CD4-positive, CD25-positive, alpha-beta regulatory T cell (primary cell): ENCODE measurements at places on chromosomes 3 and 15. TPM values are rescaled to one million over a fixed set of nuclear protein-coding genes. Genes with fewer than 3 reads are reported as not detected.
A peak's percentile ranks its signal among the peaks of the same experiment; 100 is the strongest.

The NR2E3 gene
- total RNA-seq = not detected

The CHRM5 gene
- total RNA-seq = not detected

The SLC35A5 gene
- total RNA-seq = 9.7 TPM

The RLBP1 gene
- not detected for total RNA-seq

The SLC2A2 gene
- total RNA-seq = not detected

DNA sequence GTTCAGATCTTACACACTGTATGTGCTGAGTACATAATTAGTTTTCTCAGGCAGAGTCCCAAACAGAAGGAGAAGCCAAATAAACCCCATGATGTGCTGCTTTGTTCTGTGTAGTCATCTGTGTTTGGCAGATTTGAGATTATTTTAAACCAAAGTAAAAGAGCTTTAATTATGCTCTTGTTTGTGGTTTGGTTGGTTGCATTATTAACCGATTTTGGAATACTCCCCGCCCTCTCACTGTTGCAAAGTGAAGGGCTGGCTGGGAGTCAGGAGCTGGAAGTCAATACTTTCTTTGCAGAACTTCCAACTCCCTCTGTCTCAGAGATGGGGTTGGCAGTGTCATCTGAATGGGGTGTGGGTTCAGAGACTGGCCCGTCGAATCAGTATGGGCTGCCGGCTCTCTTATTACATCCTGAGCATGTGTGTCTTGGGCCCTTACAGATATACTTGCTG, 34.4 kb downstream of the SLCO3A1 start:
- DNase-seq = no peak

GRCh38 chr3:164459521-164460151, 618.7 kb downstream of the SI start:
- no peak for DNase-seq

DNA sequence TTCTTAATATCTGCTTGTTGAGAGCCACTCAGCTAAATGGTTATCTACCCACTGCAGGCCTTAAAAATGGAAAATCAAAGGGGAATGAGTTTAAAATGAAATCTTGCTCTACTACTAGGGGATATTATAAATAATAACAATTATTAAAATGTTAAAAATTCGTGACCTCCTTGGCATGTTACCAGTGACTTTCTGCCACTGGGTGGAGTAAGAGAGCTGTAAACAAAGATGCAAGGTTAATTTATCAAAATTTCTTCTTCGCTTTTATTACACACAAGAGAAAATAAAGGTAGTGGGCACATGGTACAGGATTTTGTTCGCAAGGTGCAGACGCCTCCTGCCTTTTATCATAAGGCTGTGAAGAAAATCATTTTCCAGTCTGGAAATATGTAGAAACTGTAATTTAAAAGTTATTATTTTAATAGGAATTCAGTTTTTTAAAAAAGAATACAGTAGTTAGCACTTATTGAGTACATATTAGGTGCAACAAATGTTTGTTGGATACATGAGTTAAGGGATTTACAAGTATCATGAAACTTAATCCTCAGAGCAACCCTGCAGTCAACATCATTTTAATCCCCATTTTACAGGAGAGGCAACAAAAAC, 272.6 kb downstream of the SUCLG2 start:
- no peak for DNase-seq

GRCh38 chr3:73832426-73832825, 207.7 kb upstream of the PDZRN3 start:
- DNase-seq = no peak

- peak; percentile 70 for DNase-seq
These were observed 27.3 kb downstream of the CEP19 start for GRCh38 chr3:196684548-196685407.

DNA sequence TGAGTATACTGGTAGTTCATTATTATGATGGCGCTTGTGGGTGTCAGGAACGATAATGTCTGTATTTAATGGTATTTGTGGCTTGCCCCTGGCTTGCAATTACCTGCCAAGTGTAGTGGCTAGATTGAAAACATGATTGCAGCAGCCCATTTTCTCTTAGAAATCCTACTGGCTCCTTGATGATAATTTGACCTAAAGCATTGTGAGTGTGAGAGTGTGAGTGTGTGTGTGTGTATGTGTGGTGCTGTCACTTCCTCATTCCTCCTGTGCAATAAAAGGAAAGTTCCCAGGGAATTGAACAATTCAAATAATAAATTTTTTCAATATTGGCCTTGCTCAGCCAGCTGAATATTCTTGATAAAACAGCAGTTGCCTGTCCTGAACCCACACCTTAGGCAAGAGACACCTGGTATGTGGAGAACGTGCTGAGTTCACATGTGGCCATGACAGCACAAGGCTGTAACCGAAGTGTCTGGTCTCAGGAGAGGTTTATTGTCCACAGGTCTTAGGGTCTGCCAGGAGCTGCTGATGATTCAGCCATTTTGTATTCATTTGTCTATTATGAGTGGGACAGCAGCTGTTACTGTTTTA, 193.3 kb downstream of the CD47 start:
- DNase-seq = no peak

DNA sequence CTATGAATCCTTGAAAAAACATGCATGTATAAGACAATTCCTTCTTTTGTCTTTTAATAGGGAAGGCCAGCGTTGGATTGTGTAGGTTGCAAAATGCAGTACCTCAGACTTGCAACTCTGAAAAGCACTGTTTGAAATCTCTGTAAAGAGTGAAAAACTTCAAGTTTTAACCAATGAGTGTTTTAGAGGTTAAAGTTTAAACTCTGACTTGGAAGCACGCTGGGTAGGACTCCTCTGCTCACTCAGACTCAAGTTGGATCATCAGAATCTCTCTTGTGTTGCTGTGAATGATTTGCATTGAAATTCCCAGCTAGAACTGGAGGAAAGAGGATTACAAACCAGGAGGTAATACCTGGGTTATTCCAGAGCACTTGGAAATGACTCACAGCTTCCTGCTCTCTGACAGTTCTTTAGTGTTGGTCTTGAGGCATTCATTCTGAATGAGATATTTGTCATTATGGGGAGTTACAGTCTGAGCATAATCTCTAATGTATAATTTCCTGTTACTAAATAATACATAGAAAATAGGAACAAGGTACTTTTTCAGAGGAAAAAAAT, 49.1 kb downstream of the PLS1 start:
- no peak for DNase-seq

DNA sequence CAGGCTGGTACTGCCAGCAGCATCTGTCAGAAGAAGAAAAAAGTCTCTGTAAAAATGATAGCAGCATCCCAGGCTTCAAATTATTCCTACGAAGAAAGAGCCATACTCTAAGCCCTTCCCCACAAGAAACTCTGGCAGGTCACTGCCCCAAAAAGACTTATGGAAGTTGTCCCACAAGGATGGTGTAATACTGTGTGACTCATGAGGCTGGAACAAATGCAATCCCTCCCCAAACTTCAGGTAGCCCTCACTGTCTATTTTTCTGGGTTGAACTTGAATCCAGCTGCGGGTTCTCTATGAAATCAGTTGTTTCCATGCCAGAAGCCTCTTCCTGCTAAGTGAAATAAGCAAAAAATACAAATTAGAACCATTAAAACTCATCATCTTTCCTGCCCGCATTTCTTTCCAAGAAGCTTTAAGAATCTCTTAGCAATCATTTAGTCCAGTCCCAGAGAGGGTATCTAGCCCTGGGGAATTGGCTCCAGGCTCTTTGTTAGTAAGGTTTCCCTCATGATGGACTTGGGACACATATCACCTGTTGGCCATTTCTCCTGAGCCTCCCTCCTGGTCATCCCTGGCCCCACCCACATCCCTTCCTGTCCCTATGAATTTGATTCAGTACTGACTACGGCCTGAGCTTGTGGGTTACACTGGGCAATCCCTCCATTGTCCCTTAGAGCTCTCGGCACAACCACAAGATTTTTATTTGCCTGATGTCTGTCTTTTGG, 51.7 kb downstream of the FAM174B start:
- DNase-seq = no peak

- no peak for DNase-seq
These were observed 242.3 kb downstream of the LPP start for GRCh38 chr3:188396251-188396650.

- DNase-seq = no peak
These were observed 70.9 kb downstream of the TFG start for GRCh38 chr3:100780071-100780622.

DNA sequence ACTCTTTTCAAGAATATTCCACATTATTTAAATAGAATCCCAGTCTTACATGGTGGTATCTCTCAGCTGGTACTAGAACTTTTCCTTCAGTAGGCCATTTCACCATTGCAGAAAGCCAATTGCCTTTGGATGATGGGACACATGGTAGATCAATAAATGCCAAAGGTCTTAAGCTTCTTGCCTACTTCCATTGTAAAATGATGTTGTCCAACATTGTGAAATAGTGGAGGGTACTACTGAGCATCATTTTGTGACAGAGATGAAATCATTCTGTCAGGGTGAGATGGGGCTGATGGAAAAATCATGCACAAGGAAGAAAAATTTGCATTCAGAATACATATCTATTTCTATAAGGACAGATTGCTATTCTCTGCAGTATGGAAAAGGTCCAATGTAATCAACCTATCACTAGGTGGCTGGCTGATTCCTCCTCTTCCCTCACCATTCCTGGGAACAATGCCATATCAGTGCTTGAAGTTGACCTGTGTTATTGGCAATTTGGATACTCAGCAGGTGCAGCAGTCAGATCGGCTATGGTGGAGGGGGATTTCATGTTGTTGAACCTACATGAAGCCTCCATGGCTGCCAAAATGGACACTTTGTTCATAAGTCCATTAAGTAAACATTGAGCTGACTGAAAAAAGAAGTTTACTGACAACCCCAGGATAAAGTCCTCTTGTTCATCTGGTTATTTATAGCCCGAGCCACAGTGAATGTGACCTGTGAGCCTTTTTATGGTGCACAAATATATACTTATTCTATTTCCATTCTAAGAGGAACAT, 596.9 kb upstream of the ARPP21 start:
- no peak for DNase-seq

- DNase-seq = no peak
These were observed 477.6 kb downstream of the ZNF385D start for GRCh38 chr3:21273259-21274025.

- no peak for DNase-seq
These were observed 18.1 kb upstream of the VGLL4 start for GRCh38 chr3:11661827-11662226.

- DNase-seq = no peak
These were observed 1.5 kb downstream of the SLC15A2 start for GRCh38 chr3:121895736-121896135.

DNA sequence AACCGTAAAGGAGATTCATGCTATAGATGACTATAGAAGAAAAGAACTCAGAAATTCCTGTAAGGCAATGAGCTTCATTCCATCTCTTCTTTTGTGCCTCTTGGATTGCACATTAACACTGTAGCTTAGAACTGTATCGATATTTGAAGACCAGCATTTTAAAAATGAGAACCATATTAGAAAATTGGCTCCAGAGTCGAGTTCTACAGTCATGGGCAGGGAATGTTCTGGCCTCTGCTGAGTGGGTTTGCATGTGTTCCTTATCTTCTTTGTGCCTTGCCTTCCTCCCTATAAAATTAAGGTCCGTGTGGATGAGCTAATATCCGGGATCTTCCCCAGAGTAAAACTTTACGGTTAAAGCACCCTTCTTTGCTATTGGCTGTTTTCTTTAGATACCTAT, 77.4 kb upstream of the PLCL2 start:
- DNase-seq = no peak

DNA sequence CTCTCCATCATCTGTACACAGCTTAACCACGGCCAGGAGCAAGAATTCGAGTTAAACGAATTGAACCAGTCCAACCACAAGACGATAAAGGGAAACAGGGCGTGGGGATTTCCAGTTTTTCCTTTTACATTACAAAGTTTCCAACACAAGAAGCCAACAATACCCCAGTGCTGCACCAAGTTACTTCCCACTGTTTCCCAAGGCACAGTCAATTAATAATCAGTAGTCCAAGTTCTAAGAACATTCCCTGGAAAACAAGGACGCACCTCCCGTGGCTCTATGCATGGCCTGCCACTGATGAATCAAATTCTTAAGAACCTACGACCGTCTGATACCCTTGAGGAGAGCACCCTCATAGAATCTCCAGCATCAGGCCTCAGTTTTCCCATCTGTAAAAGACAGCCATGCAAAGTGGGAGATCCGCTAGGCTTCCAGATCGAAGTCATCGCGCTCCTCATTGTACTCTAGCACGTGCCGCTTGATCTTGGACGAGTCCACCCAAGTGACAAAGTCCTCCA, 774 bp downstream of the IMP3 start:
- DNase-seq = no peak

DNA sequence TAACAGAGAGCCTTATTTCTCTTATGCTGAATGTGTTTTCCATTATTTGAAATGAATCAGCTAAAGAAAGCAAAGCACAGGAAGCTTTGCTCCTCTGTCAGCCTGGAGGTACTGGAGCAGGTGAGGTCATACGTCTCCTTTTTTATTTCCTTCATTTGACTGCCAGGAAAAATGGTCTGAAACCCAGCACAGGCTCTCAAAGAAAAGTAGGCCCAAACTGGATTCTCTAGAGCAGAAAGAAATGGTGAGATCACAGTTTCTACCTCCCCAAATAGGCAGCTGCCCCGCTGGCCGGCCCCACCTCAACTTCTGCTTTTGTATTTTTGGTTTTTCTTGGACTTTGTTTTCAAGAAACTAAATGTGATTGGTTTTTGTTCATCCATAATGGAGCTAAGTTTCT, 95.1 kb downstream of the RPL39L start:
- no peak for DNase-seq
